ENCODE measurements at places on chromosomes 11 and 22.

GRCh38 chr11:31932879-31933278, 121.8 kb upstream of the PAX6 start:
- DNase-seq = no peak

- DNase-seq = peak; percentile 99
These were observed 678 bp upstream of the ZFP91 start for GRCh38 chr11:58578136-58578634.

DNA sequence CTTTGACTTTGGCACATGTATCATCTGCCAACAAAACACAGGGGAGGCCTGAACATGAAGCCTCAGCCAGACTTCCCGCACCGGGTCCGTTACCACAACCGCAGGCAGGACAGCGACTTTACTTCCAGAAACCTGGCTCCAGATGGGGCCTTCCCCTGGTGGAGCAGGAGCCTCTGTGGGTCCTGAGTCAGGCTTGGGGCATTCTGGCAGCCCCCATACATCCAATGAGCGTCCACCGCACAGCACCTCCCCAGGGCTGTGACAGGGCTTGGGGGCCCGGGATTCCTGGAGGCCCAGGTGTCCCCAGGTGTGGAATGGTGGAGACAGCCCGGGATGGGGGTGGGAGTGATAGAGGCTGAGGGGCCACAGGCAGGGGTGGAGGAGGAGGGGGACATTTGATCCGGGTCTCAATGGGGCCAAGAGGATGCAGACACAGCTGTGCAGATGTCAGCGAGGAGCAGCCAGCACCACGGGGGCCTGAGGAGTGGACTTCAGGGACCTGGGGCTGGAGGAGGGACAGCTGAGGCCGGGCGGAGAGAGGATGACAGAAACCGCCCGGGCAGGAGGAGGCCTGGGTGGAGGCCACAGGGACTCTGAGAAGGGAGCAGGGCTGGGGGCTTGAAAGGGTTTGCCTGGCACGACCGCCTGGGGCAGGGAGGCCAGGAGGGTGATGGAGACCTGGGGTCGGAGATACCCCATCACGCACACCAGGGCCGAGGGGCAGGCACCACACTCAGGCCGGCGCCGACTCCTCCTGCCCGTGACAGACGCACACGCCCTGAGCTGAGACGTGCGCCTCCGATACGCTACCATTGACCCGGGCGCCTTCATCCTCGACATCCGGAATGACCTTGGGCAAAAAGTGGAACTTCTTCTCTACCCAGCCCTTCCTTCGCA, 8.6 kb downstream of the TTLL8 start:
- no peak for DNase-seq

- DNase-seq = no peak
These were observed 10.7 kb downstream of the SHANK3 start for GRCh38 chr22:50683086-50683993.

- peak; percentile 69 for DNase-seq
These were observed 27.2 kb upstream of the A4GALT start for GRCh38 chr22:42747701-42748513.

- no peak for DNase-seq
These were observed 1.8 kb downstream of the PGGHG start for GRCh38 chr11:290621-291231.

GRCh38 chr11:36156817-36157519, 132.3 kb downstream of the COMMD9 start:
- no peak for DNase-seq

- no peak for DNase-seq
These were observed 60.3 kb downstream of the SPON1 start for GRCh38 chr11:14022821-14023220.

DNA sequence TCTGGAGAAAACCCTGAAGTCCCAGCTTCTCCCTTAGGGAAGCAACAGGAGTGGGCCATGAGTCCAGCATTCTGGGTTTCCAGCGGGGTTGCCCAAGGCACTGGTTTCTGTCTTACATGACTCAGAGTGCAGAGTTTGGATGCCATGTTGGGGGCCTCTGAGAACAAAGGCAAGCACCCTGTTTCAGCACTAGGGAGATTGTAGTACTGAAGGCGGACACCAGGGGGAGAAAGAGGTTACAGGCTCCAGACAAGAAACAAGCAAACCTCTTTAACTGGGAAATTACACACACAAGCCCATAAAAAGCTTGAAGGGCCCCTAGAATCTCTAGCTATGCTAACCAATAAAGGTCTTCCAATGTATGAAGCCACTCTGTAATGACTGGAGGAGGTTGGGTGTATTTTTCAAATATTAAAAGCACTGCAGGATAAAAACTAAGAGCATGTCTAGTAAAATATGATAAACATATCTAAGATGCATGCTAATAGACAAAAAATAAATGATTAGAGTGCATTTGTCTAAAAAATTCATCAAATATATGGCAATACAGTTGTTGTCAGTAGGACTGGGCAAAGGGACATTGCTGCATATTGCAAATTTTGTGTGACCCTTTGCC, 7.1 kb downstream of the MS4A6E start:
- DNase-seq = peak; percentile 67

All from brain (organoid and tissue), 16 donors.